ENCODE measurements at places on chromosomes 3 and 15.

DNA sequence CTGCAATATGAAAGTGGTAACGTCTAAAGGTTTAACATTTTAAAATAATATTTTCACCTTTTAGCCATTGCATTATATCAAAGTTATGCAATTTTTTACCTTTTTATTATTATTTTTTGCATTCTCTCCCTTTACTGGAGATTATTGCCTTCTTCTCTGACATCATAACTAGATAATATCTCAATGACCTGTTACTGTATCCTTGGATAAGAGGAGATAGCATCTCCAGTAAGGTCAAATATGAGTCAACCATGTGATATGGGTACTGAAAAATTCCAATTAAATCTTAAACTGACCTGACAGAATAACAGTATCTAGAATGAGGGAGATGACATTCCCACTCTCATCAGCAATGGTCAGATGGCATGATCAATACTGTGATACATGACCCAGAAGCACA is 108.3 kb downstream of the ZBTB20 start:
- H3K27ac ChIP-seq = peak overlapping the region; percentile 41
- peaks cover 14% of the 10 kb centered on the region for H3K4me1 ChIP-seq
- H3K4me3 ChIP-seq = no peak overlapping the region

DNA sequence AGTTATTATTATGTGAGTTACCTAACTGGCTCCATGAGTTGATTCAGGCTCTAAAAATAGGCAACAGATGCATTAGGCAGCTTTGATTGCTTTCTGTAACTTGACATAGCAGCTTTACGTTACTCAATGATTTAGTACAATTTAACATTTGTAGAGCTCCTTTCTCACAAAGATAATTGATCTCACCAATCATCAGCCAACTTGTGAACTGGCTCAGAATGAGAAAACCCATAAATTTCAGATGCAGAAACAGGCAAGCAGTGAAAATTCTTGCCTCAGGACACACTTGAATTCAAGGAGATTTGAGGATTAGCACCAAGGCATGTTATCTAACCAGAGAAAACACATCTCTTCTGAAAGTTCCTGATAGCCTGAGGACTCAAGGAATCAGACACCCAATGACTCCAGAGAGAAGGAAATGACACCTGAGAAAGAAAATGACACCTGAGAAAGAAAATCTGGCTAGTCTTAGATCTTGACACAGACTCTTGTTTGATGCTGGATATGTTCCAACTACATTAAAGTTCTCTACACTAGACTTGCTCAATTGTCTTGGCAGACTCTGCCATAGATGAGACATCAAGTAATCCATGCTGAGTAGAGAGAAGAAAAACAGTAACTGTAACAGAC is 315.1 kb upstream of the CBLB start:
- no peaks in the 10 kb centered on the region for H3K4me1 ChIP-seq
- no peaks in the 10 kb centered on the region for H3K36me3 ChIP-seq
- H3K27me3 ChIP-seq = no peaks in the 10 kb centered on the region
- no peak overlapping the region for H3K4me3 ChIP-seq

- no peak for DNase-seq
- no peak overlapping the region for H3K4me3 ChIP-seq
- H3K4me1 ChIP-seq = no peaks in the 10 kb centered on the region
- H3K27me3 ChIP-seq = no peaks in the 10 kb centered on the region
Observed at GRCh38 chr3:186526256-186526606, 17.9 kb downstream of the CRYGS start.

DNA sequence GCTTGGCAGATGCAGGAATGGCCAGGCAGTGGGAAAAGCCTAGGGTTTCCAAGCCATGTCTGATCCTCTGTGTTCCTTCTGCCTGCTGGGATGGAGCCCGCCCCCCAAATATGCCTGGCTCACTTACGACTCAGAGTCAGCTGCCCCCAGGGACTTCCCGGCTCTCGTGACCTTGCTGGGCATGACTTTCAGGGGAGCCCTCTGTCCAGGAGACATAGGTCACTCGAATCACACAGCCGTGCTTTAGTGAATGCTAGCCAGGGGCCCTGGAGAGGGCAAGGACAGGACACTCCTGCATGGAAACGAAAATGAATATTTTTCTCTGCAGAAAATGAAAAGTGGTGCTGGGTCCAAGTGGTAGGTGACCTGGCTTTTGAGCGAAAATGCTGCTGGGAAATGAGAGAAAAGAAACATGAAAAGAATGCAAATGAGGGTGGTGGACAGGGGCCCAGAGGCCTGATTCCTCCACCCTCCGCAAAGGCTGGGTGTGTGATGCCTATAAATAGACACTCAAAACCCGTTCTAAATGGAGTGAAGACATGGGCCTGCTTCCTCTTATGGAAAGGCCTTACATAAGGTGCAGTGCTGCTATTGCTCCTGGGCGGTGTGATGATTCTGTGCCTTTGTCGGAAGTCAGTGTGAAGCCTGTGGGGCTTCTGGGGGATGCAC is 107.4 kb downstream of the APBA2 start:
- no peaks in the 10 kb centered on the region for H3K27me3 ChIP-seq
- no peaks in the 10 kb centered on the region for H3K4me1 ChIP-seq
- DNase-seq = no peak
- no peak overlapping the region for H3K27ac ChIP-seq

DNA sequence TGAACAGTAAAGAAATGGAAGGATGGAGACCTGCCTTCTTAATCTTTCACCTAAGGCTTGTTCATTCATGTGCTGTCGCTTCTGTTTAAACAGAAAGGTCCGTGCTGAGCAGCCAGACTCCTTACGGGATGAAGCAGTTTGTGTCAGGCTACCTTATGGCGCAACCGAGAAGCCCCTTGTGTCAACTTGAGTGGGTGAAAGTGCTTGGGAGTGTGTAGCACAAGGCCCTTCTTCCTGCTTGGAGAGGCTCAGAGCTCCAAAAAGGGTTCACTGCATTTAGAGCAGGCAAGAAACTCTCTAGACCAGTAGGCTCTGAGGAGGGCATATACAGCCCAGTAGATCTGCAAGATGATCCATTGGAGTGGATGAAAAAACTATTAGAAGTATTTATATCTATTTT is 16.0 kb downstream of the CAPN3 start:
- H3K27me3 ChIP-seq = no peaks in the 10 kb centered on the region
- peaks cover 31% of the 10 kb centered on the region for H3K36me3 ChIP-seq
- DNase-seq = no peak
- no peak overlapping the region for H3K4me3 ChIP-seq
- H3K27ac ChIP-seq = no peak overlapping the region

GRCh38 chr3:53384465-53385423 is 37.4 kb upstream of the DCP1A start:
- H3K36me3 ChIP-seq = no peaks in the 10 kb centered on the region
- H3K27ac ChIP-seq = no peak overlapping the region
- DNase-seq = no peak
- H3K4me3 ChIP-seq = no peak overlapping the region
- no peaks in the 10 kb centered on the region for H3K27me3 ChIP-seq

- H3K27me3 ChIP-seq = no peaks in the 10 kb centered on the region
- H3K27ac ChIP-seq = no peak overlapping the region
- no peaks in the 10 kb centered on the region for H3K4me1 ChIP-seq
- no peak overlapping the region for H3K4me3 ChIP-seq
- no peaks in the 10 kb centered on the region for H3K36me3 ChIP-seq
- no peak for DNase-seq
Observed at GRCh38 chr15:56939257-56939656, 20.8 kb downstream of the TCF12 start.

DNA sequence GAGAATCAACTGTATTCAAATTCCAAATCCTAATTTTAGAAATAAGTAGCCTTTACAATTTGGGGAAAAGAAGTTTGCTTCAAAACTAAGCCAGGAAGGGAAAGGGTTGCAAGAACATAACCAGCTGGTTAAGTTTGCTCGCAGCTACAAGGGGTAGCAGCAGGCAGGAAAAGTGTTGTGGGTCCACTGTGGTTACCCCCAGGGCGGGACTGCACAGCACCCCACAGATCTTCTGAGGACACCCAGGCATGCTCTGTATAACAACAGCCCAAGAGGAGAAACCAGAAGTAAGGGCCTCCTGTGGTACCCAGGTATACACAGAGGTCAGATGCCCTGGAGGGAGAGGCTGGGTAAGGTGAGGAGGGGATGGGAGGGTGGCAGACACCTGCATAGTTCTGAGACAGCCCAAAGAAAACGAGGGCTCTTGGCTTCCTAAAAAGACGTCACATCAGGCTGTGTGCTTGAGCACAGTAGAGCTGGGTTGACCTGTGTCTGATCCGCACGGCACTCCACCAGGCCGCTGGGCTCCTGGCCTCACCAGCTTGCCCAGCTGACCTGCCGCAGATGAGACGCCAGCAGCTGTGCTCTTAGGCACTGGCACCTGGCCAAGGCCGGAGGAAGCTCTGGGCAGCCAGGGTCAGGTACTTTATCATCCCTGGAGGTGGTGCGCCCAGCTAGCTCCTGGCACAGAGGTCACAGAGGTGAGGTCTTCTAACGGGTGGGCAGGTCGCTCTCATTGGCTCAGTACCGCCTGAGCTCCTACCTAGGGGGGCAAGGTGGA is 81.8 kb upstream of the SNRPA1 start:
- no peak for DNase-seq
- no peak overlapping the region for H3K27ac ChIP-seq
- no peaks in the 10 kb centered on the region for H3K36me3 ChIP-seq

Measured in tibial nerve (tissue), 4 donors.